ENCODE measurements at places on chromosomes 6 and 20. TPM values are rescaled to one million over a fixed set of nuclear protein-coding genes. Genes with fewer than 3 reads are reported as not detected.

DNA sequence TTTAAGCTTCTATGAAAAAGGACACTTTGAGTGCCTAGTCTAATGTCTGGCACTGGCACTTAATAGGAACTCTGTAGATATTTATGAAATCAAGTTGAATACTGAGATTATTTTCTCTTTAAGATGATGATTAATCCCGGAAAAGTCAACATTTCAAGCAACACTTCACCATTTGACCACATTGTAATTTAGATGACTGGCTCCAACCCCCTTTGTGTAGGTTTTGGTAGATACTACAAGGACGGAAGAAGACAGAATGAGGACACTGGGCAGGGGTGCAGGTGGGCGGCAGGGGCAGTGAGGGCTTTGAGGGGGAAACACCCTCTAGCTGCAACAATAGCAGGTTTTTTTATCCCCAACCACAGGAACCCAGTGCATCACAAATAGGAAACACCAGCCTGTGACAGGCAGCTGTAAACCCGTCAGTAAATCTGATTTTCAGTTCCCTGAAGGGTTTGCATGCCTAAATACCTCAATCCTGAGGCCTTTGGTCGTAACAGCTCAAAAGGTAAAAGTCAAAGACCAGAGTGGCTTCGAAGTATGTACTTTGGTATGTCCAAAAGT, 4.6 kb downstream of the DTNBP1 start:
- no peak overlapping the region for H3K4me3 ChIP-seq
- no peak overlapping the region for H3K27ac ChIP-seq
- peaks cover 14% of the 10 kb centered on the region for H3K4me1 ChIP-seq
- H3K36me3 ChIP-seq: no peaks in the 10 kb centered on the region
- DNase-seq: no peak

DNA sequence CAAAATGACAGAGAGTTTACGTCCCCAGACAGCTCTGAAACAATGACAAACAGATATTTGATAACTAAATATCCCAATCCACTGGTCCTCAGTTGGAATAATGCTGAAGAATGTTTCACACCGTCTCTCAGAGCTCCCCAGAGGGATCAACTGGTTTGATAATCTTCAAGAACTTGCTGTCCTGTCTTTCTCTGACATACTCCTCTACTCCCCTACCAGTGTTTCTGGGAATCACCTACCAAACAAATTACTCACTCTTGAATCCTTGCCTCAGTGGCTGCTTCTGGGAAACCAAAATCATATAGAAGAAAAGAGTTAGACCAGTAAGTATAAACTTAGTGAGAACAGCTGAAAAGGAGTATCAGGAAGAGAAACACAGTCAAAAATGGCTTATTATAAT, 469.7 kb upstream of the JAG1 start:
- no peak for DNase-seq
- H3K4me1 ChIP-seq: peaks cover 27% of the 10 kb centered on the region
- peak overlapping the region; percentile 85 for H3K27ac ChIP-seq
- no peaks in the 10 kb centered on the region for H3K27me3 ChIP-seq
- H3K36me3 ChIP-seq: no peaks in the 10 kb centered on the region
- H3K4me3 ChIP-seq: no peak overlapping the region

DNA sequence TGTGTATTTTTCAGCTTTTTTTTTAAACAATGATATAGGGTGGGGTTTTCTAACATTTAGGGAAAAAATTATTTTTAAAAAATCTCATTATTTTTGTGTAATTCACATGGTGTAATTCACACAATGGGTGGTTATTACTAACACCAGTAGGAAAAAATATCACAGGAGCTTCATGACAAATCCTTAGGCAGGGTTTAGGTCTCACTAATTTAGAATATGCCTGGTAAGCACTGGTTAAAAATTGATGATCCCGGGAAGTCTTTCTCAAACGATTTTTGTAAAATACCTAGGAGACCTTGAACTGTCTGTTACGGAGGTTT, 29.5 kb upstream of the ZNF217 start:
- no peaks in the 10 kb centered on the region for H3K36me3 ChIP-seq
- H3K27me3 ChIP-seq: no peaks in the 10 kb centered on the region
- H3K27ac ChIP-seq: peak overlapping the region; percentile 96
- H3K4me1 ChIP-seq: peaks cover 38% of the 10 kb centered on the region

- H3K27ac ChIP-seq: no peak overlapping the region
- H3K36me3 ChIP-seq: no peaks in the 10 kb centered on the region
- H3K27me3 ChIP-seq: peaks cover 14% of the 10 kb centered on the region
- H3K4me3 ChIP-seq: no peak overlapping the region
- DNase-seq: peak; percentile 46
- H3K4me1 ChIP-seq: no peaks in the 10 kb centered on the region
Observed at GRCh38 chr20:58716476-58717277, 24.1 kb downstream of the NPEPL1 start.

DNA sequence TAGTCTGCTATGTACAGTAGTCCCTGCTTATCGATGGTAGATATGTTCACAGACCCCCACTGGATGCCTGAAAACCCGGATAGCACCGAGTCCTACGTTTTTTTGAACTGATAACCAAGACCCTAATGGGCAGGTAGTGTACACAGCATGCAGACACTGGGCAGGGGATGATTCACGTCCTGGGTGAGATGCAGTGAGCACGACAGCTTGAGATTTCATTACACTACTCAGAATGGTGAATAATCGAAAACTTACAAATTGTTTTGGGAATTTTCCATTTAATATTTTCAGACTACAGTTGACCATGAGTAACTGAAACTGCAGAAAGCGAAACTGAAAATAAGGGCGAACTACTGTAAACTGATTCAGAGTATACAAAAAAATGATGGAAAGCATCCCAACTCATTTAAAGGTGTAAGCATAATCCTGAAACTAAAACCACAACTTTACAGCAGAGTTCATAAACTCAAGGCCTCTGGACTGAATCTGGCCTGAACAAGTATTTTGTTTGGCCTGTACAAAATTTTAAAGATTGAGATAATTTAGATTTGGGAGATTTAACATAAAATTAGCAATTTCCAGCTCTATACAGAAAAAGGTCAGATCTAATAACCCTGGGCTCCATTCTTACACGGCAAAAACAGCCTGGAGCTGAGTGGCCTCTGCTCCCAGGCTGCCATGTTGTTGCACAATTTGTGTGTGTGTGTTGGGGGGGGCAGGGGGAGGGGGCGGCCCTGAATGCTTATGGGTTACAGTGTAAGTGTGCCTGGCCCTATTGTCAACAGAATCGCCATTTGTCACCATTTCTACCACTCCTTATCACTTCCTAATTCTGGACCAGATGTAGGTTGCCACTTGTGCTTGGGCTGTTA, 34.9 kb downstream of the RNF24 start:
- peaks cover 22% of the 10 kb centered on the region for H3K4me1 ChIP-seq
- DNase-seq: peak; percentile 64
- H3K4me3 ChIP-seq: peak overlapping the region; percentile 64
- H3K27me3 ChIP-seq: no peaks in the 10 kb centered on the region
- peaks cover 8% of the 10 kb centered on the region for H3K36me3 ChIP-seq

DNA sequence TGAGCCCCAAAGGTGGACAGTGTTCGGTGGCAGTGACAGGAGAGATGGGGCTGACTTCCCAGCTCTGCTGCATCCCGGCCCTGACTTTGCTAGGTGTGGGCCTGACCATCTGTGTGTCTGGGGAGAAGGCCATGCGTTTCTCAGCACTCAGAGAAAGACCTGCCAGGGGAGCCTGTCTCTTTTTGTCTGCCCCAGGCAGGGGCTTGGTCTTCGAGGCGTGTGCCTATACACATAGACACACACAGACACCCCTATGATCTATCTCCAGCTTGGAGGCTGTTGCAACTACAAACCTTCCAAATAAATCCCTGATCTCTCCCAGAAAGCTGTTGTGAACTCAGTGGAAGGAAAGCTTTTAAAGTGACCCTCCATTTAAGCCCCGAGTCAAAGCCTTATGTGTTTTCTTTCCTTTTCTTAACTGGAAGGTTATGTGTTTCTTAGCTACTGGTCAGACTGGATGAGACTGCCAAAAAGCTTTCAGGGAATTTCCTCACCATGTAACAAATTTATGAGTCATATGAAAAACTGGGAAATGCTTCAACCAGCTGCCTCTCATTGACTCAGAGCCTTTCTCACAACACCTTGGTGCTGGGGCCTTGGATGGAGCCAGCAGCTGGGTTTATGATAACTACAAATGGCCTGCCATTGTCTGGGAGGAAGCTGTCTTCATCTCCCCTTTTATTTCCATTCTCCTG, 102.6 kb downstream of the CDC5L start:
- no peaks in the 10 kb centered on the region for H3K36me3 ChIP-seq
- peak overlapping the region; percentile 76 for H3K27ac ChIP-seq
- H3K4me1 ChIP-seq: peaks cover 31% of the 10 kb centered on the region
- peak overlapping the region; percentile 16 for H3K4me3 ChIP-seq

DNA sequence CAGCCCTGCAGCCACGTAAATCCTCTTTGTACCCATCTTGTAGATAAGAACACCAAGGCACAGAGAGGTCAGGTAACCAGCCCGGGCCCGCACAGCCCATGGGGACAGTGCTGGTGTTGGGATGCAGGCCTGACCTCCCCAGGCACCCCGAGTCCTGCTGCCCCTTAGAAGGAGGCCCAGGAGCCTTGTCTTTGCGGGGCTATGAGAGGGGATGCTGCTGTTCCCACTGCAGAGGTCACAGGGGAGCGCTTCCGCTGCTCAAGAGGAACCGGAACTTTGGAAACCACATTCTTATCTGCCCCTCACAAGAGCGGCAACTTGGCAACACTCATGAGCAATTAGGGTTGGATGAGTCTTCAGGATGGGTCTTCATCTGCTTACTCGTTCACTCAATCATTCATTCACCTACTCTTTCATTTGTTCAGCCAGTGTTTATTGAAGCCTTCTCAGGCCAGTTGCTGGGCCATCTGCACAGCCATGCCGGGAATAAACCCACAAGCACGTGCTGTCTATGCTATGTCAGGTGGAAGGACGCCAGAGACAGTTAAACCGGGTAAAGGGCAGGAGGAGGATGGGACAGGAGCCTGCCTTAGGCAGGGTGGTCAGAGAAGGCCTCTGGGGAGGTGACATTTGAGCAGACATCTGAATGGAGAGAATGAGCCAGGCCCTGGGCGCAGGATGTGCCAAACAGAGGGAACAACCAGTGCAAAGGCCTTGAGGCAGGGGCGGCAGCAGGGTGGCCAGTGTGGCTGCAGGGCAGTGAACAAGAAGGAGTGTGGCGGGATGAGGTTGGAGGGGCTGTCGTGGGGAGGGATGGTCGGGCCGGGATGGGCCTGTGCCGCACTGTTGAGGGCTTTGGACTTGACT, 60.8 kb downstream of the RBM38 start:
- H3K4me3 ChIP-seq: no peak overlapping the region
- H3K27me3 ChIP-seq: peaks cover 10% of the 10 kb centered on the region
- no peak overlapping the region for H3K27ac ChIP-seq
- no peaks in the 10 kb centered on the region for H3K36me3 ChIP-seq
- no peaks in the 10 kb centered on the region for H3K4me1 ChIP-seq

DNA sequence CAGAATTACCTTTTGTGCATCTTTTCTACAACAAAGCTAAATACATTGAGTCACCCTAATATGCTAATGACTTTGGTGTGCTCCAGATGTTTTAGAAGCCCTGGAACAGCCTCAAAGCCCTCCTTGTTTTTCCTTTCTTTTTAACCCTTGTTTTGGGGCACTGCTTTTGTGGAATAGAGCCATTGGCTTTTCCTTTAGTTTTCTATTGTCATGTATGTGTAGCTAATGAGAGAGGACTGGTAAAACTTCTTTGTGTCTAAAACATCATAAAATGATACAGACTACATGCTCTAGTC, 158.8 kb downstream of the JARID2 start:
- no peak overlapping the region for H3K27ac ChIP-seq
- H3K36me3 ChIP-seq: no peaks in the 10 kb centered on the region
- H3K4me3 ChIP-seq: no peak overlapping the region
- DNase-seq: no peak
- no peaks in the 10 kb centered on the region for H3K27me3 ChIP-seq

DNA sequence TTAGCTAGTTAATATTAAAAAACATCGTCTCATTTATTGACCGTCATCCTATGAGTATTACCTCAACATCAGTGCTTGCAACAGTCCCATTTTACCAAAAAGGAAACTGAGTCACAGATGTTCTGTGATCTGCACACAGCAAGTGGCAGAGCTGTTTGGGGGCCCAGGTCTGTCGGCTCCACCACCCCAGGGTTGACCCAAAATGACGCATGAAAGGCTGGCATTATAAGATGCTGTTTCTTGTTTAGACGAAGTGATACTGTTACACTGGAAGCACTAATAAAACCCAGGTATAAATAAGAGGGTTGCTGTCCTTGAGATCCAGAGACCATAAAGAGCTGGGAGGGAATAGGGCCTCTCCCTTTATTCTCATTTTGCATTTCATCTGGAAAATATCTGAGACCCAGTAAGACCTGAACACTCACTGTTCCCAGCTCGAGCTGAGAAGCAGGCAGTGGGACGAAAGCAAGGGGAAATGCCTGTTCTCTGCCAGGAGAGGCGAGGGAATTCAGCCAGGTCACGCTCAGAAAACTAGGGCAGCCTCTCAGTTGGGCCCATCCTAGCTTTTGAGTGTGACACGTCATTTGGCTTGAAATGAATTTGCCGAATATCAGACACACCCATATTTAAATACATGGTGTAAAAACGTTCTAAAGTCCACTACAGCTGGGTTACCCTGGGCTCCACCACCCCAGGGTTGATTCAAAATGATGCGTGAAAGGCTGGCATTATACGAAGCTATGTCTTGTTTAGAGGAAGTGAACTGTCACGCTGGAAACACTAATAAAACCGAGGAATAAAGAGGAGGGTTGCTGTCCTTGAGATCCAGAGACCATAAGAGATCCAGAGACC, 1.4 kb upstream of the MICAL1 start:
- H3K27me3 ChIP-seq: no peaks in the 10 kb centered on the region
- H3K4me1 ChIP-seq: peaks cover 4% of the 10 kb centered on the region
- peak; percentile 78 for DNase-seq
- H3K27ac ChIP-seq: no peak overlapping the region

- H3K27me3 ChIP-seq: no peaks in the 10 kb centered on the region
- no peak overlapping the region for H3K4me3 ChIP-seq
- no peaks in the 10 kb centered on the region for H3K36me3 ChIP-seq
- no peak for DNase-seq
Observed at GRCh38 chr6:17881085-17881858, 106.2 kb downstream of the KIF13A start.

DNA sequence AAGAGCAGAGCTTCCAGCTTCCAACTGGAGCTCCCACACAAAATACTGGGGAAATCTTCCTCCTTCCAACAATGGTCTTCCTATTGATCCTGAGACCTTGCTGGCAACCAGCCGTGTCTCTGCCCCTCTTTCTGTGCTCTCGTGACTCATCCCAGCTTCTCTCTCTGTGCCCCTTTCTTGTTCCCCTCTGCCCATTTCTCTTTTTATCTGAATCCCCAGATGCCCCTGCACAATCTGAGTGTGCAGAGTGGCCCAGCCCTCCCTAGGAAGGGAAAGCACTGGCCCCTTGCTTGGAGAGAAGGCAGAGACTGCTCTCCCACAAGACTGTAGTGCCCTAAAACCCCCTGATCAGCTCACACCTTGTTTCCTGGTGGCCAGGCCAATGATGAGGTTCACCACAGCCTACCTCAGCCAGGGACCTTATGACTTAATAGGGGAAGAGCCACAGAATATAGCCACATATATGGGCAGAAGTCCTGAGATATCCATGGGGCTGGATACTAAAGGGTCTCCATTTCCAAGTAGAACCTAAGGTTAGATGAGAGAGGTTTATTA, 23.1 kb upstream of the MAS1L start:
- no peak overlapping the region for H3K4me3 ChIP-seq
- H3K27ac ChIP-seq: no peak overlapping the region
- no peak for DNase-seq
- no peaks in the 10 kb centered on the region for H3K27me3 ChIP-seq
- H3K36me3 ChIP-seq: no peaks in the 10 kb centered on the region

- H3K27ac ChIP-seq: no peak overlapping the region
- H3K36me3 ChIP-seq: no peaks in the 10 kb centered on the region
- no peaks in the 10 kb centered on the region for H3K27me3 ChIP-seq
Observed at GRCh38 chr20:54479138-54479906, 3.9 kb downstream of the DOK5 start.

The GPR63 gene
- total RNA-seq: under 0.01 TPM

The PCSK2 gene
- not detected for total RNA-seq

The SLC44A4 gene
- not detected for total RNA-seq

The MTHFD1L gene
- 56.8 TPM for total RNA-seq

The MDFI gene
- total RNA-seq: 0.72 TPM

The UBD gene
- total RNA-seq: not detected

Data from osteoblast (primary cell).